GM12864 (cell line): ENCODE measurements at places on chromosomes 11 and 22.

DNA sequence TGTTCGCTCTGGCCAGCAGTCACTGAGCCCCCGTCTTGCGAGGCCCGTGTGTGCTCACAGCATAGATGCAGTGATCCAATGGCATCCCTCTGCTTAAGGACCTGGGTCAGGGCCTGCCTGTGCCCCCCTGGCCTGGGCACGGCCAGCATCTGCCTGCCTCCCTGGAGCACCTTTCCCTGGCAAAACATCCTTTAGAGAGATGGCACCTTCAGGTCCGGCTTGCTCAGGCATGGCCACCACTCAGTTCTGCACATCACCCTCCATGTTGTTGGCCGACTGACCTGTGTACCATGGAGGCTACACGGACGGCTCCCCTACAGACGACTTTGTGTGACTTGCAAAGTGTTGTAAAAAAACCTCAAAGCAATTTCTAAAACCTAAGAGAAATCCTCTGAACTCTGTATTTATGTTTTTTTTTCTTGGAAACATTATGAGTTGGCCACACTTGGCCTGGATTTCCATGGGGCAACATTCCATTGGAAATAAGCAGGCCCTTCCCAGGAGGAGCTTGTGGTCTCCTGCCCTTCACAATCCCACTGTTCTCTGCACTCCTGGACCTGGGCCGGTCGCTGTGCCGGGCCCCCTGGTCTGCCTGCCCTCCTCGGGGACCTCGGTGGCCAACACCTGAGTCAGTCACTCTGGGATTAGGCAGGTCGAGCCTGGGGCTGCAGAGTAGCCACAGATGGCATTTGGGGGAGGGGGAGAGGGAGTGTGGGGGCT lies 592.4 kb downstream of the TBC1D22A start:
- no peak for DNase-seq

- no peak for DNase-seq
Observed at GRCh38 chr22:50115693-50116092, 25.9 kb downstream of the MOV10L1 start.

DNA sequence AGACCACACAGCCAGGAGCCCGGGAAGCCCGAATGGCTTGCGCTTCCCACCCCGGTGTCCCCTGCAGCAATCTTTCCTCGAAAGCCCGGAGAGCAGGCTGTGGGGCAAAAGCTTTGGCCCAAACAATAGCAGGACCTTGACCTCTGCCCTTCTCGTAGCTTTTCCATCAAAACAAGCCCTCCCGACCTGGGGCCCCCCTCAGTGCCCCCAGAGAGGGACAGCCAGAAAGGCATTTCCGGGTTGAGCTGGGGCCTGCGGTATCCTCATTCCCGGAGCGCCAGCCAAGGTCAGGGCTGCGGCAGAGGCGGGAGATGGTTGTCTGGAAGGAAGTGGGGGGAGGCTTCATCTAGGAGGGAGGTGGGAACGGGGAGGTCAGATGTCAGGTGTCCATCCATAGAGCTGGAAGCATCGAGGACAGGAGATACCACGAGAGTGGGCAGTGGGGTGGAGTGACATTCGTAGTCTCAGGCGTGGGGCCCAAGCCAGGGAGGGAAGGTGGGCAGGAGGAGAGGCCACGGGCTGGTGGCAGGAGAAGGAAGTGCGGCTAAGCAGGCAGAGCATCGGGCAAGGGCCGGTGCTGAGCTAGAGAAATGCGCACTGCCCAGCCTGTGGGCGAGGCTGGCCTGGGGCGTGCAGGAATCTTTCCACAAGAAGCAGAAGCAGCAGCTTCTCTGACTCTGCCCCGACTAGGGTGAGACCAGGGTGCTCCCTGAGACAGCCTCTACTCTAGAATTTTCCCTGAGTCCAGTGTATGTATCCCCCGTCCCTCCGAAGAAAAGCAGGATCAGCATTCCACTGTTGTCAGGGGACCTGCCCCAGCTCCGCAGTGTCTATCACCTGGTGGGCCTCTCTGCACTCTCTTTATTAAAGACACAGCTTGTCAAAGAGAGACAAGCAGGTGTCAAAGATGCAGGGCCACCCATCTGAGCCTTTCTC lies 14.3 kb downstream of the PDGFB start:
- DNase-seq, result no peak

GRCh38 chr11:132941024-132941646 lies 591.2 kb downstream of the OPCML start:
- no peak for DNase-seq

DNA sequence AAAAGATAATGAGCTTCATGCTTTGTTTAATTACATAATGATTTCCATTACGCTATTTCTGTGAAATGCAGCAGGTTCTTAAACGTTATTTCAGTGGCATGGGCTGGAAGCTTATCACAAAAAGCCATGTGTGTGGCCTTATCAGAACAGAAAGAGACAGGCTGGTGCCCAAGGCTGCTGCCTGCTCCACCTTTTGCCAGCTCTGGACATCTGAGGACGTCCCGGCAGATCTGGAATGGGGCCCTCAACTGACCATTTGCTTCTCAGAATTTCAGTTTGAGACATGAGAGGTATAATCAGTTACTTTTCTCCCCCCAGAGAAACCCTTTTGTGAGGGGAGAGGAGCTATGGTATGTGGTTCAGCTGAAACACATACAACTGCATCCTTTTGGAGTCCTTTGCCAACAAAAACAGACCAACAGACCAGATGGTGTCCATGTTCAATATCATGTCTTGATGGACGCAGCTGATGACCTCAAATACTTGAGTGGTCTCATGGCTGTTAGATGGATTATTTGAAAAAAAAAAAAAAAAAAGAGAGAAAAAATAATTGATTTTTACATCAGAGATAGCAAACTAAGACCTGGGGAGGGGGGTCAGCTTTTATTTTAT lies 8.6 kb downstream of the CDPF1 start:
- DNase-seq, result no peak

DNA sequence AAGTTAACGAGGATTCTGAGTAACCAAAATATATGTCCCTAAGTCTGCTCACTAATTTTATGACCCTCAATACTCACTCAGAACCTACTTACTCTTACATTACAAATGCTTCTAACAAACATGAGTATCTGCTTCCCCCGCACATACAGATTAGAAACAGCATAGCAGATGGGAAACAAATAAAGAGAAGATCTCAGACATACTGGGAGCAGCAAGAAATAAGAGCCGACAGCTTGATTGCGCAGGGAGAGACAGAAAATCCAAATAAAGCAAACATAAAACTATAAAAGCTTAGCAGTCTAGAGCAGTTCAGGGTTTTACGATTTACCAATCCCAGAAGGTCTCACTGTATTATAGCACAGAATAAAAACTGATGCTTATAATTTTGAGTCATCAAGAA lies 89.1 kb upstream of the DBX1 start:
- no peak for DNase-seq

GRCh38 chr11:34492806-34493414 lies 20.7 kb downstream of the ELF5 start:
- DNase-seq, result no peak

GRCh38 chr11:2194877-2195755 lies 23.5 kb upstream of the TH start:
- no peak for DNase-seq

GRCh38 chr11:82038154-82038553 lies 695.5 kb downstream of the FAM181B start:
- DNase-seq, result no peak

- no peak for DNase-seq
Observed at GRCh38 chr11:36257351-36257750, 31.9 kb downstream of the COMMD9 start.

- no peak for DNase-seq
Observed at GRCh38 chr11:100981196-100981824, 148.3 kb downstream of the PGR start.

GRCh38 chr11:4881860-4882500 lies at the start of gene OR51T1:
TSS of gene OR51T1 (plus strand) at chr11:4881900. CDS start at chr11:4881900, 0 bp downstream.
- no peak for DNase-seq

DNA sequence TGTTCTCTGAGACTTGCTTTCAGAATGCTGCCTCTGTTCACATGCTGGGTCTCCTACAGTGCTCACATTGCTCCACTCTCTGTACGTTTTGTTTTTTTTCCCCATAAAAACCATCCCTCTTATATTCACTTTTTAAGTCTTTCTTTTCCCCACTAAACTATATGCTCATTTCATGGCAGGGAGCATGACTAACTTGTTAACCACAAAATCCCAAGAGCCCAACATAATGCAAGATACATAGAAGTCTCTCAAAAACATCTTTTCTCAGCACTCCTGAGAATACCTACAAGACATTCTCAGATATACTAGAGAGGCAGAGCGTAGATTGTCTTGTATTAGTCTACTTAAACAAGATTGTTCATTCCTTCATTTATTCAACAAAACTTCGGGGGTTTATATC lies 73.3 kb downstream of the FAM76B start:
- DNase-seq, result no peak

DNA sequence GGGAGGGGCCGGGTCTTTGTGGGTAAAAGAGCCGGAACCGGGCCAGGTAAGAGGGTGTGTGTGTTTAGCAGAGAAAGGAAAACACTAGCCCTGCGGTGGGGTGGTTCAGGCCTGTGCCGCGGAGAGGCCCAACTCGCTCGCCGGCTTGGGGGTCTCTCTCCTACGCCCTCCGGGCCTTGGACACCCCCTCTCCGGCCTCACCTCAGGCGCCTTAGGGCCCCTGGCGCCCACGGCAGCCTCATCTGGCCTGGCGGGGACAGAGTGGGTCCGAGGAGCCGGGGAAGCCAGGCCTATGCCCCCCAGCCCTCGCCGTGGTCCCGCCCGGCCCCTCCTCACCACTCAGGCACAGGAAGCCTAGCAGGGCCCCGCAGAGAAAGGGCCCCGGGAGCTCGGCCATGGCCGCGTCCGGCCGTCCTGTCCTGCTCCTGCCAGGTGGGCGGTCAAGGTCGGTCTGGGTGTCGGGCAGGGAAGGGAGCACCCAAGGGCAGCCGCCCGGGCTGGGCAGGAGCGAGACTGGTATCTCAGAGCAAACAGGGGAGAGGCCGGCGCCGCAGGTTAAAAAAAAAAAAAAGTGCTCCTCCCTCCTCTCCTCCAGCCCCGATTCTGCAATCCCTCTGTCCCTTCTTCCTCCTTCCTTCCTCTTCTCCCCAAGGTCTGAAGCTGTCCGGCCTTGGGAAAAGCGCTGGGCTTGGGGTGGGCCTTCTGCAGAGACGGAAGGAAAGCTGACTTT lies at the start of gene VSIG2:
TSS of gene VSIG2 (minus strand) at position 515 of the 730 bp plus-strand sequence. CDS start at position 397, 118 bp downstream.
- no peak for DNase-seq

DNA sequence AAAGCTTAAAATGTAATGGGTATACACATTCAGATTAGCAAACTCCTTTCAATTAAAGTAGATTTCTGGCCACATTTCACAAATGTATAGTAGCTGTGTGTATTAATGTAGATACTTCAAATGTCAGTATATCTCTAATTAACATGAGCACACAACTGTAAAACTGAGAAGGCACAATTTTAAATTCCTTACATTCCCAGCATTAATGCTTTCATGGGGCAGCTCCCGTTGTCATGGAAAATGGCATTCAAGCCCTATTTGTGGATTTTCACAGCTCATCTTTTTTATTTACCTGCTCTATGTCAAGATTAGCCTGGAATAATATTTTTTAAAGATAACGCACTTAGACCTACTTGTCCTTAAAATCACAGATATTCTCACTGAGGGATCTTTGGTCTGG lies 113.6 kb upstream of the SOX6 start:
- no peak for DNase-seq

DNA sequence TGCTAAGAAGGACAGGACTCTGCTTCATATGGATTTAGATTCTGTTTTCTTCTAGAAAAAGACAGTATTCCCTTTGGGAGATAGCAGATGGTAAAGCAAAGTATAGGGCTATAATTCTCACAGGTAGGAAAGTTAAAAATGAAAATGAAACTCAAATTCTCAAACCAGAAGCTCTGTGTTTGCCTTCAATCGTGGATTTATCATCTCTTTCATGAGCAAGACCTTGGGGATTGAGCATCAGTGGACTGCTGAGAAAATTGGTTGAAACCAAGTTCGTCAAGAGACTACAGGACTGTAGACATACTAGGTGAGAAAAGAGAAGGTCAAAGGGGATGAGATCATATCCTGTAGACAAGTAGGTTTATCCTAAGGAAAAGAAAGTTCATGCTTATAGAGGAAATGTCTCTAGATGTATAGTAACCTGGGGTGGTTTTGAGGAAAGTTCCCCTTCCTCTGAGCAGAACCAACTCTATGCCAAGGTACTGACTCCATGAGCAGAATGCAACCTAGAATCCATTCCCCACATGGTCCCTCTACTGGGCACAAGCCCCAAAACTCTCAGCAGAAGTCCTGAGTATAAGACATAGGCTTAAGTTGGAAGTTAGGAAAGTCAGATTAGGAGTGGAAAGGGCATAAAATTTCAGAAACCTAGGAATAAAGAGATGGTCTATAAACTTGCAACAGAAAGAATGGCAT lies 46.5 kb downstream of the SLC5A12 start:
- DNase-seq, result no peak

GRCh38 chr11:59943997-59944714 lies 5.9 kb downstream of the OOSP1 start:
- DNase-seq, result no peak

GRCh38 chr11:45580399-45580798 lies 85.0 kb downstream of the CHST1 start:
- DNase-seq, result no peak

GRCh38 chr11:115191761-115192160 lies 312.5 kb downstream of the CADM1 start:
- DNase-seq, result no peak

DNA sequence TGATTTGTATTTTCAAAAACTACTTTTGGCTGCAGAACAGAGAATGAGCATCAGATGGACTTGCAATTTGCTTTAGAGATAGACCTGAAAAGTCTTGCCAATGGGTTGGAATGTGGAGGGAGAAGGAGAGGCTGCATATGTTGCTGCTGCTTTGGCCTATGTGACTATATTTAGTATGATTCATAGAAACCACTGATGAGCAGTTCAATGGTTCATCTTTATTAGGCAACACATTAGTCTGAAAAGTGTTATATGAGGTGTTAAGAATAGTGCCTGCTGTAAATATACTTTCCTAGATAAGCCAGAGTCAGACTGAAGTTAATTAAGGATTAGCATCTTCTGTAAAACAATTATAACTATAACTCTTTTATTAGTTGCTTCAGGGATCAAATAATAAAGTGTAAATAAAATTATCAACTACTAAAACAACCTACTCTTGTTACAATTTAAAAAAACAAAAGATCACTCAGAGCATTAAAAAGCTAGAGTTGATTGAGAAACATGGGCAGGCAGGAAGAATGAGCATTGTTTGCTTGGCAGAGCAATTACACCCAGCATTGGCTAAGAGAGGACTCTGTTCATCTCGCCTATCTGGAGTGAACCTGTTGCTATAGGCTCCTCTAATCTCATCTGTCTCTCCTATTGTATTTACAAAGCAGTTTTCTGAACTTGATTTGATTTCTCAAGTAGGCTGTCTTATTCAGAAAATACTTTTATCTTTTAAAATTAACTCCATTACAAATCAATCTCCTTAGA lies 36.3 kb downstream of the HORMAD2 start:
- DNase-seq, result no peak

GRCh38 chr22:49796596-49797270 lies 30.9 kb downstream of the BRD1 start:
- no peak for DNase-seq

- no peak for DNase-seq
Observed at GRCh38 chr22:45996241-45997076, 19.5 kb upstream of the WNT7B start.
